ENCODE measurements at places on chromosomes 6 and 20.

DNA sequence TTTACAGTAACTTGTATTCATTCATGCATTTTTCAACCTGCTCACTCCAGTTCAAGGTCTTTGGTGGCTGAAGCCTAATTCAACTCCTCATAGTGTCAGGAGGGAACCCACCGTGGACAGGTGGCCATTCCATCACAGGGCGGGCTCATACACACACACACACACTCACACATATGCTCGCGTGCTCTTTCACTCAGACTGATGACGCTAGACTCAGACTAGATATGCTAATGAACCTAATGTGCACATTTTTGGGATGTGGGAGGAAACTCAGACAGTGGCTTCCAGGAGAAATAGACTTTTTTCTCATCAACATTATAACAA lies 56.7 kb downstream of the TRIM27 start:
- peak; percentile 79 for DNase-seq

- DNase-seq, result peak; percentile 20
Measured at GRCh38 chr6:49110916-49111315, 352.1 kb downstream of the MMUT start.

GRCh38 chr6:117346142-117346930 lies 79.4 kb downstream of the ROS1 start:
- peak; percentile 44 for DNase-seq

DNA sequence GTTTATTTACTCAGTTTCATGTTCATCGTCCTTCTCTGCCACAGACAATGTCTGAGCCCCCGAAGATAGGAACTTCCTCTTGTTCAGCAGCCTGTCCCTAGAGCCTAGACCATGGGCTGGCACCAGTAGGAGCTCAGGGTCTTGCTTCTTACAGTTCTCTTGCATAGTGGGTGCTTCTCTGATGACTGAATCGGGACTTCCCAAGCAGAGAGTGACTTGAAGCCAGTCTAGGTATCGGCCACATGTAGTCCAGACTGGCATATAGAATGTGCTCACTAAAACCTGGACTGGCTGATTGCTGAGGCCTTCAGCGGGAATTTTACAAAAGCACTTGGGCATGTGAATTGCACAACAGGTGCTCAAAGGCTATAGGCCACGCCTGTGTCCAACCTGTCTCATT lies 52.0 kb downstream of the PRDM1 start:
- no peak for DNase-seq

- no peak for DNase-seq
Measured at GRCh38 chr20:59680148-59680650, 75.9 kb downstream of the PHACTR3 start.

DNA sequence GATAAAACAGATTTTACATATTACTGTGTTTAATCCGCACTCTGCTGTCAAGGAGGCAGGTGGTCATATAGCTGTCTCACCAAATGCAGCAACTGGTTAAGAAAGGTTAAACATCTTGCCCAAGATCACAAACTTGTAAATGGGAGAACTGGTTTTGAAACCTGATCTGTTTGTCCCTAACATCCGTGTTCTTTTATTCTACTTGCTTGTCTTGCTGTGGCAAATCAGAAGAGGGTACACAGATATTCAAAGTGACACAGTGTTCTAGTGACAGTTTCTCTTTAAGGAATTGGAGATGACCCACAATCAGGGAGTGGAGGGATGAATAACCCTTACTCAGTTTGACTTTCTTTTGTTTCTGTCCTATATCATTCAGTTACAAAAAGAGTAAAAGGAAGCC lies 83.0 kb upstream of the SGK1 start:
- DNase-seq, result no peak

GRCh38 chr6:142026471-142026870 lies 106.3 kb upstream of the GJE1 start:
- no peak for DNase-seq

- no peak for DNase-seq
Measured at GRCh38 chr6:63529498-63529897, 42.8 kb upstream of the LOC128125822 start.

DNA sequence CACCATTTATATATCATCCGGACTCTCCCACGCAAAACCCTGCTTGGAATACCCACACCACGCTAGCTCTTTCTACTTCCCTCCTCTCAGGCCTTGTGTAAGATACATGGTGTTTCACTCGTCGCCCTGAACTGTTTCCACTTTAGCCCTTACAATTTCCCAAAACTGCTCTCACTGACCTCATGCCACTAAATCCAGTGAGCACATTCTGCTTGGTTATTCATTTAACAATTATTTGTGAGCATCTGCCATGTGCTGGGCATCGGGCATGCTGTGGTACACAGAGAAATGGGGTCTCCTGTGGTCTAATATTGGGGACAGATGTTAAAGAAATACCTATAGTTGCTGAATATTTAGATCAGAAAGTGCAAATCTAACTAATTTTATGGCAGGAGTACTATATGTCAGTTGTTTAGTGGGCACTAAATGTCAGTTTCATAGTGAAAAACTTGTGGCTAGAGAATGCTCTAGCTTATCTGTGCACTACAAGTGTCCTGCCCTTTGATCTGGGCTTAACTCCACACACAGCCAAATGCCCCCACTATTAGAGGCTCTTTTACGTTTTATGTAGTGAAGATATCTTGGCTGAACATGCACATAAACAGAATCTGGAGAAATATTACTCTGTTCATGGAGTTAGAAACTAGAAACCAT lies 41.0 kb downstream of the PLEKHG1 start:
- no peak for DNase-seq

DNA sequence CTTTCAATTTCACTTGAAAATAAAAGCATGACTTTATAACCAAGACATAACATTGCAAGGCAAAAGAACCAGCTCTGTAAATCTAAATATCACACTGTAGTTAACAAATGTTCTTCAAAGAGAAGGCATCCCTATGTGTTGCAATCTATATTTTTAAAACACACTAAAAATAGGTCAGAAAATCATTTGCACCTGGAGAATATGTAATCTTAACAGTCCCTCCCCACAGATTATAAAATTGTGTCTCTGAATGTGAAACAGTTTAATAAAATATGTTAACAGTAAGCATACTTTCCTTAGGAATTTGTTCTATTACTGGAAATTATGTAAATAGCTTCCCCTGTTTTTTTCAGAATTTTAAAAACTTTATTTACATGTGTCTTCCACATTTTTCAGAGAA lies 351.9 kb downstream of the COL12A1 start:
- no peak for DNase-seq

DNA sequence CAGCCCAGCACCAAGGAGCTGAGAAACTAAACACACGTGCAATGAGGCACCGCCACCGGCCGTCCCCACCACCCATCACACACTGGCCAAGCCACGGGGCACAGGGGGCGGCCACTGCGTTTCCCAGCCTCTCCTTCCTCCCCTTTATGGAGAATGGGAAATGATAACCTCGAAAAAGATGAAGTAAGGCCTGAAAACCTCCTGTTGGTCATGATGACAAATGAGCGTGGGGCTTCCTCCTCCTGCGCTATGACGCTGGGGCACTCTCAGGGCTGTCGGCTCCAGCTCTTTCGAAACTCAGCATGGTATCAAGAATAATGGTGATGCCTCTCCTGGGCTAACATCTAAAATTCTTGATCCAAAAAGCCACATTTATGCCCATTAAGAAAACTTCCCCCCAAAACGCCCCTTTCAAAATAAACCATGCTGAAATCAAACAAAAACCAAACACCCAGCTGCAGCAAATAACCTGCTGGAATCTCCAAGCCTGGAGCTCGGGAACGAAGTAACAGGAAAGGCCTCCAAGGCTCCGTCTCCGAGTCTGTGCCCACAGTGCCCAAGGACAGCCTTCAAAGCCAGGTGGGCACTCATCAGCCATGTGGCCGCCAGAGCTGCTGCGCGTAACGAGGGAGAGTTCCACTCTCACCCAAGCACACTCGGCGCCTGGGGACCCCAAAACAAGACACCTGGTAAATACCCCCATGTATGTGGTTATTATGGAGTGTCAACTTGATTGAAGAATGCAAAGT lies 50.0 kb downstream of the TAF4 start:
- no peak for DNase-seq

DNA sequence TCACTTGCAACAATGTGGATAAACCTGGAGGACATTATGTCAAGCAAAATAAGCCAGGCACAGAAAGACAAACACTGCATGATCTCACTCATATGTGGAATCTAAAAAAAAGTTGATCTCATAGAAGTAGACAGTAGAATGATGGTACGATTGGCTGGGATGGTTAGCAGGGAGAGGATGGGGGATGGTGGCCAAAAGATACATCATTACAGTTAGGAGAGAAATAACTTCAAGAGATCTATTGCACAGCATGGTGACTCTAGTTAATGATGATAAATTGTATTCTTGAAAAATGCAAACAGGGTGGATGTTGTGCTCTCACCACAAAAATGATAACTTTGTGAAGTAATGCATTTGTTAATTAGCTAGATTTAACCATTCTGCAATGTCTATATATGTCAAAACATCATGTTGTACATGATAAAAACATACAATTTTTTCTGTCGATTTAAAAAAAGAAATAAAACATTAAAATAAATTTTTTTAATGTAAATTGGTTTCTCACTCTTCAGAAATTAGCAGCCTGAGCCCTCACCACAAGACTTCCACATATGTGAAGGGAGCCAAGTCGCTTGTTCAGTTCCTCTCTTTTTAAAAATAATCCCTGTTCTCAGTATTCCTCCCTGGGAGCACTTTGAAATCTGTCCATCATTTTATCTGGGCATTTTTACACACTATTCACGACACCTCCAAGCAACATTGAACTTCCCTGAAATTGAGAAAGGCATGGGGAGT lies 34.2 kb downstream of the PTPRT start:
- no peak for DNase-seq

- peak; percentile 22 for DNase-seq
Measured at GRCh38 chr6:25062070-25062811, 126.5 kb upstream of the RIPOR2 start.

- DNase-seq, result no peak
Measured at GRCh38 chr6:125839879-125840278, 49.1 kb downstream of the NCOA7 start.

DNA sequence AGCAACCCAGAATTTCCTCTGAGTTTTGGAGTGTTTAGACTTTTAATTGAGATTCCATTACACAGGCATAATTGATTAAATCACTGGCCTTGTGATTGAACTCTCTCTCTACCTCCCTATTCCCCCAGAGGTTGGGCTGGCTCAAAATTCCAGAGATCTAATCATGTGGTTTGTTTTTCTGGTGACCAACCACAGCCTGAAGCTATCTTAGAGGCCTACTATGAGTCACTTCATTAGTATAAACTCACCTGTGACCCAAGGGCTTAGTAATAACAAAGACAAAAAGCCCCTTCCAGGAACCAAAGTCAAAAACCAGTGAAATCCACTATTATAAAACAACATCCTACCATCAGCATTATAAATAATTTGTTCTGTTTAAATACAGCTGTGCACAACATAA lies 992.5 kb upstream of the CITED2 start:
- no peak for DNase-seq

DNA sequence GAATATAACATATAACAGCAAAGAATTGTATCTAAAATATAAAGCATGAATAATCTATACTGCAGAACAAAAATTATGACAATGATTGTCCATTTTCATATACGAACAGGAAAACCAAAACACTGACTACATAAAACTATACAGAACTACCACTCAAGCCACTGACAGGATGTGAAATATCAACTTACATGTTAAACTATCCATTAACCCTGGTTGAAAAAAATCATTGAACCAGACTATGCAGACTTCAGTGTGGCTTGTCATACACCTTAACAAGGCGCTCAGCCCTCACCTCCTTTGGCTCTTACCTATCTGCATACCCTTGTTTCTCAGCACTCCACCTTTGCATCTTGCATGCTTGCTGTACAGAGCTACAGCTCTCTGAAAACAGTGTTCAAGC lies 34.9 kb downstream of the ASCC3 start:
- DNase-seq, result no peak

DNA sequence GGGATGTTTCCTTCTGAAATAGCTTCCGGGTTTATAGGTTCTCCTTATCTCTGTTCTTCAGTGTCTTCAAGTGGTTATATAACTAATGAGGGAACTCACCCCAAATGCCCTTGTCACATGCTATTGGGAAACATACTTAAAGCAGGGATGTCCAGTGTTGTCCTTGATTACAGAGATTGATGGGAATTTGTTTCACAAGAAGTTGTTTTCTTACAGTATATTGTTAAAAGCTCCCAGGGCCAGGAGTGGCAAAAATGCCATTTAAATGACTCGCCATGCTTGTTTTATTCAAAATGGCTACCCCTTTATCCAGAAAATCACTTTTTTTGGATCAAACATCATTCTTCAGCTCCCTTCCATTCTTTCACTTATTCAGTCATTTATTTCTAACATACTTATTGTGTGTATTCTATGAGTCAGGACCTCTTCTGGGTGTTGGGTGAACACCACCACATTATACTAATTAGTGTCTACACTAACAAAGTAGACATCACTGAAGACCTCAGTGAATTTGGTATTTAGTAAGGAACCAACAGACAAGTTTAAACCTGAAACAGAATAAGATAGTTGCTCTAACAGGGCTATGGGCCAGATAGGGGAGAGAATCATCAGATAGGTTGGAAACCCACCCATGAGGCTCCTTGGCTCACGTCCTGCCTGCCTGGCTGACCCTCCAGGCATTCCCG lies 791.1 kb downstream of the MAFB start:
- DNase-seq, result no peak

- no peak for DNase-seq
Measured at GRCh38 chr6:101281266-101281665, 112.2 kb upstream of the GRIK2 start.

DNA sequence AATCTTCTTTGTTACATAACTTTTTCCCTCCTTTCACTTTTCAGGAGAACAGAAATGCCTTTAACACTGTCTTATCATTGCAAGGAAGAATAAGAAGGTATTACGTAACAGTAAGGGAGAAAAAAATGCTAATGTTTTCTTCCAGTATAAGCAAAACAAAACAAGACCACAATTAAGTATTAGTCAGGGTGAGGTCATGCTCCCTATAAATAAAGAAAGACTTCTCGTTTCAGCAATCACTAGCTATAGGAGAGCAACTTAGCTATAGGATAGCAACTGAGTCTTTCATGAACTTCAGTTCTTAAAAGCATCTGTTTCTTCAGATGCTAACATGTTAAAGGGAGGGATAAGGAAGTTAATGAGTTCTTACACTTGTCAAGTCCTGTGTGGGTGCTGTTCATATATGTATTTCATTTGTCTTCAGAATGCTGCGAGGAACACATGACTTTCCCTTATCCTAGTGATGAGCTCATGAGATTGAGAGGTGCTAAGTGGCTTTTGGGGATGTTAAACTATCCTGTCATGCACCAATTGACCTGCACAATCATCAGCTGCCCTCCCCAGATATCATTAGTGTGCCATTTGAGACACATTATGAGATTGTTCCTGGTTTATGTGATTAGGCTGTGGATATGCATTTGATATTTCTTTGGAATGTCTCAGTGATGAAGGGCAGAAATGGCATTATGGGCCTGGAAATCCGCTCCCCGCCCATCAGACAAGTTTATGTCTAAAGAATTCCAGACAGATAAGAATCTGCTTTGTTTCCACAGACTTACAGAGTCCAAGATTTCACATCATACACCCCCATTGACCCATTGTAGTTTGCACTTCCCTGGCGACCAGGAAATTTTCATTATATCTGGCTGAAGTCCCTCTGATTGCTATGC lies 37.5 kb downstream of the LAMA4 start:
- no peak for DNase-seq
